ENCODE measurements at places on chromosomes 12 and 14.

DNA sequence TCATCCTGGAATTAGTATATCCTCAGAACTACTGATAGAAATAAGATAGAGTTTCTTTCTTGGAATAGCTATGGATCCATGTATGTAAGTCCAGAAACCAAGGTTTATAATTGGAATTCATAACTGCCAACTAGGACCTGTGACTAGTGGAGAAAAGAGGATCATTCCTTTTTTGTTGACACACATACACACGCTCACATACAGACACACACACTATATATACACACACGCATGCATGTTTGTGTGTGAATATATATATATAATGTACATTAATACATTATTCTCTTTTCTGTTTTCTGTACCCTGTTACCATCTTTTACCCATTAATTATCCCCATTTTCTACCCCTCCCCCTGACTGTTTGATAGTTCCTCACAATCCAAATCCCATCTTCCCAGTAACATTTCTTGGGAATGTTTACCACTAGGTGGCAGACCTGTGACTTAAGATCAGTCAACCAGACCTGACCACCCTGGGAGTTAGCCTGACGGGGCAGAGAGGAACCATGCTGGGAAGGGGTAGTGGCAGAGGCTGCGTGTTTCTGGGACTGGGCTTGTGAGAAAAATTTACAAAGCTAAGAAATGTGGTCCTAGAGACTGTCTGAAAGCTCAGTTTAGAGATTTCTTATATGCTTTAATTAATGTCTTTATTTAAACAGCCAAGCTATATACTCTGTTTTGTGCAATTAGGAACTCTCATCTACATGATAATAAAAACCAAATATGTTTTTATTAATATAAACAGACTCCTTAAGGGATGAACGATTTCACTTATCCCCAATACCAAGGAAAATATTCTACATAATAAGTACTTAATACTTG lies 308.0 kb downstream of the PPFIA2 start:
- DNase-seq = no peak

GRCh38 chr14:104462651-104463630 lies 116.6 kb upstream of the C14orf180 start:
- DNase-seq = no peak

GRCh38 chr14:67919259-67920032 lies 99.9 kb downstream of the RAD51B start:
- DNase-seq = no peak

DNA sequence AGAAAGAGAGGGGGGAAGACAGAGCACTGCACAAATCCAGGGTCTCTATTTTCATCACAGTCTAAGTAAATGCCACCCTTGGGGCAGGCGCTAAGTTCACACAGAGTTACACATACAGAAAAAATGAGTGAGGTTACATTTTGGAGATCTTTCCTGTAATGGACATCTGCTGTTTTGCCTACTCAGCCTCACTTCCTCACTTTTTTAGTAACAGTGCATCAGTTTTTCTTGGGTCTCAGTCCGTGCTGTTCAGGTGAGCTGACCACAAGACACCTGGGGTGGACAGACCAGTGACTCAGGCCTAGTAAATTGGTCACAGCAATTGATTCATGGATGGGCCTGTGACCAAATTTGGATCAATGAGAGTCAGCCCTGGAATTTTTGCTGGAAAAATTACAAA lies 33.6 kb upstream of the SLC5A8 start:
- DNase-seq = no peak

- DNase-seq = no peak
These were observed 1.3 kb upstream of the CORO1C start for GRCh38 chr12:108732489-108733229.

DNA sequence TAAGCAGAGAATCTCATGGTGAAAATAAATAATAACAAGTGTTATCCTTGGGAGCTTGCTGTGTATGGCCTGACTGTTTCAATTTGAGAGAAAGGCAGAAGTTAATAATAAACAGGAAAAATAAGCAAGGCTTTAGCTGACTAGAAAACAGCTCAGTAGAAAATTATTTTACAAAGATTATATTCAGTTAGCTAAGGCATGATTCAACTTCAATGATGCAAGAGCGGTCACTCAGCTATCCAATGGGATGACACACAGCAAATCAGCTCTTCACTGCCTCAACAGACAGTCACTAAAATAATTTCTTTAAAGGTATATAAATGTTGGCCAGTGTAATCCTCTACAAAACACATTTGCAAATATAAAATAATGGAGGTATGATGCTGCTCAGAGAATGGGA lies 18.6 kb downstream of the GSTZ1 start:
- no peak for DNase-seq

- DNase-seq = no peak
These were observed 24.9 kb downstream of the CATSPERB start for GRCh38 chr14:91706996-91707395.

GRCh38 chr12:1927751-1928351 lies 9.4 kb upstream of the CACNA2D4 start:
- no peak for DNase-seq

DNA sequence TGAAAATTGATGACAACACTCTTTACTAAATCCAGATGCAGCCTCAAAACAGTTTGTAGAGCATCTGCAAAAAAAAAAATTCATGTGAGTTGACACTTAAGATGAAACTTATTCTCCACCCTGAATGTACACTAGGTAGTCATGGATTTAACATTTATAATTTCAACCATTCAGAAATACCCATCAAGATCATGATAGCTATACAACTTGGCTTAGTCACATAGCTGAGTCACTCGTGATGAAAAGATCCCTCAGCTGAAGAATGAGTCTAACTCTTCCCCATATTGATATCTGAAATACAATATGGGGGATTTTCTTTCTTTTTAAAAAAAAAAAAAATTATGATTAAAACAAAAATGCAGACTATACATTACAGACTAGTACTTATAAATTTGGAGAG lies 104.8 kb upstream of the PLEKHG7 start:
- DNase-seq = no peak

GRCh38 chr12:8742501-8742900 lies 44.7 kb downstream of the RIMKLB start:
- DNase-seq = no peak

- DNase-seq = no peak
These were observed 7.3 kb upstream of the EDDM3B start for GRCh38 chr14:20760950-20761349.

- no peak for DNase-seq
These were observed 84.3 kb upstream of the NELL2 start for GRCh38 chr12:44960423-44960822.

- DNase-seq = no peak
These were observed 267.4 kb downstream of the ADAMTS20 start for GRCh38 chr12:43284486-43285158.

- DNase-seq = no peak
These were observed 253.4 kb downstream of the PAX9 start for GRCh38 chr14:36915081-36915480.

DNA sequence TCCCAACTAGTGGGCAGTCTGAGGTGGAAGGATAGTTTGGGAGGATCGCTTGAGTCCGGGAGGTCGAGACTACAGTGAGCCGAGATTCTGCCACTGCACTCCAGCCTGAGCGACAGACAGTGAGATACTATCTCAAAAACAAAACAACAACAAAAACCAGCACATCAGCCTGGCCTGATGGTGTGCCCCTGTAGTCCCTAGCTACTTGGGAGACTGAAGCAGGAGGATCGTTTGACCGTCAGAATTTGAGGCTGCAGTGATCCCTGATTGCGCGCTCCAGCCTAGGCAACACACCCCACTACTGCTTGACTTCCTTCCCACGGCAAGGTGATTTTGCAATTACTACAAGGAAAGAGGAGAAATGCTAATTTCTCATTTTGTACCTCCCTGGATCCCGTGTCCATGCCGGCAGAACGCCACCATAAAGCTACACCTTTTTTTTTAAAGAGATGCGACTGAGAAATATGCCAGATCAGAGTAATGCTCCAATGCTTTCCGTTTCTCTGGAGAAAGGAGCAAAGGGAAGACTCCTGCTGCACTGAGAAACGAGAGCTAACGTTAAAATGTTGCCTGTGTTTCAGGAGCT lies 672 bp upstream of the SCFD1 start:
- DNase-seq = no peak
